Renal cortex interstitium (tissue), 15 donors: ENCODE measurements at places on chromosomes 12 and 14.

DNA sequence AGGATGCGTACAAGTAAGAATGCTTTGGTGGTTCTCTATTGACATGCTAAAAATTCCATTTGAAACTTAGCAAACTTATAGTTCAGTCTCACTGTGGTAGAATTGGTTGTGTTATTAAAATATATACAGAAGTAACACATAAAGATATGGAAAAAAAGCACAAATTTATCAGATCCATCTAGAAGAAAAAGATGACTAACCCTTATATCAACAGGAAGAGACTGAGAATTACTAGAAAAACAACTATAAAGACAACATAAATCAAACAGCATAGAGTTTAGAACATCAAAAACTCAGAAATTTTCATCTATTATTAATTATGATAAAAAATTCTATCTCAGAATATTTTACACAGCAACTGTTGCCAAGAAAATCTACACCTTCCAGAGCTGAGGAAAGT is 491.0 kb downstream of the ETNK1 start:
- DNase-seq: no peak

DNA sequence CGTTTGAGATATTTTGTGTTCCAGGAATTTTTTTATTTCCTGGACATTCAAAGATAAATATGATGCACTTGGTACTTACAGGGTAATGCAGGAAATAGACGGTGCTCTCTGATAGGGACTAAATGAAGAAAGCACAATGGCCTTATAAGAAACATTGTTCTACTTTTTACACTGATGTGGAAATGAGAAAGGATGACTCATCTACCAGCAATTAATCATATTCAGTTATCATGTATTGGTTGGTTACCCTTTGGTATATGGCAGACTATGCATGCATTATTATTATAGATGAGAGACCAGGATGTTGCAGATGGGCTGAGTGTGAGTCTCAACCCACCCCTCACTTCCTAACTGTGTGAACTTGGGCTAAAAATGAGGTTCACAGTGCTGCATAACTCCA is 222.2 kb downstream of the FLRT2 start:
- no peak for DNase-seq

DNA sequence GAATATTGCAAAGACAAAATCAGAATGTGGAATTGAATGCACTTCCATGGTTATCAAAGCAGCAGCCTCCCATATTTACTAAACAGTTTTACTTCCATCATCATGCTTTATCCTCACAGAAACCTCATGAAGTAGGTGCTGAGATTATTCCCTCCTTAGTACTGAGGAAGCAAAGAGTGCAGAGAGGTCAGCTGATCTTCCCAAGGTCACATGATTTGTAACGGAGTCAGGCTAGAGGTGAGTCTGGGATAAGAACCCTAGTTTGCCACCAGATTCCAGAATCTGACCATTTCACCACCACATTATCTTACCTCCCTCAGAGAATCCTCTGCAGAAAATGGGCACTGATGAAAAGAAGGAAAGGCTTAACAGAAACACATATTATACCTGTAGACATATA is 102.0 kb downstream of the LGR5 start:
- no peak for DNase-seq

DNA sequence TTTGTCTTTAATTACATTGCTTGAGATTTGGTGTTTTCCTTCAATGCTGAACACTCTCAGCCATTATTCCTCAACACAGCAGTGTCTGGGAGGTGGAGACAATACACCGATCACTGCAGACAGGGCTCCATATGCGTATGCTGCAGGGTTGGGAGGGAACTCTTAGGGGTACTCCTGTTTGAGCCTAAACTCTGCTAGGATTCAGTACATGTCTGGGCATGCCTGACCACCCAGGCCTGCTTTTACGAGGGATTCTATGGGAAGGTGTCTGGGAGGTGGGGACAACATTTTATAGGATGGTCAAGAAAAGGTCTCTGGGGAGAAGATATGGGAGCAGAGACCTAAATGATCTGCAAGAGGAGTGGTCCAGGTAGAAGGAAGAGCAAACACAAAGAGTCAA is 34.3 kb downstream of the DHRS2 start:
- DNase-seq: no peak

DNA sequence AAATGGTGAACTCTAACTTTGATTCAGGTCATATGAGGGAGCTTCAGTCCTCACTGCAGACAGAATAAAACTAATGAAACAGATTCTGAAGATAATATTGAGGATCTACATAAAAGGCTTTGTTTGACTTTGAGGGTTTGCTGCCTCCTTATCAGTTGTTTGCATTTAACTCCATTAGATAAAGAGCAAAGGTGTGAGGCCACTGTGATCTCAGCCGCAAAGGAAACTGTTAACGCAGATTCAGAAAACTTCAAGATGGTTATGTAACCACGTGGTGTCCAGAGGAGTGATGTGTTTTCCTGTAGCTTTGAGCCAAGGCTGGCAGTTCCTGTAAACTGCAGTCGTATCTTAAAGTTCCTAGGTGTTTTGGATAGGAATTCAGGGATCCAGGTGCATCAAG is 67.8 kb downstream of the METTL25 start:
- DNase-seq: no peak

DNA sequence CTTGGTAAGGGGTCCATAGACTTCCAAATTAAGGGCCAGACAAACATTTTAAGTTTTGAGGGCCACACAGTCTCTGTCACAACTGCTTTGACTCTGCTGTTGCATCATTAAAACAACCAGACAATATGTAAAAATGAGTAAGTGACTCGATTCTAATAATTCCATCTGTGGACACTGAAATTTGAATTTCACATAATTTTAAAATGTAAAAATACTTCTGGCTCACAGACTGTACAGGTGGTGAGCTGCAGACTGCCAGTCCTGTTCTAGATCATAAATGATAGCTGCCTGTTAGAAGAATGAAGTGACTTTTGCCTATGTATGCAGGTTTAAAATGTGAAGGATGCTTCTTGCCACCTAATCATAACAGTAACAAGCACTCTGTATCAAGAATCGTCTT is 15.7 kb downstream of the NUDT4 start:
- DNase-seq: no peak

GRCh38 chr14:63240221-63240620 is 36.0 kb downstream of the RHOJ start:
- no peak for DNase-seq

DNA sequence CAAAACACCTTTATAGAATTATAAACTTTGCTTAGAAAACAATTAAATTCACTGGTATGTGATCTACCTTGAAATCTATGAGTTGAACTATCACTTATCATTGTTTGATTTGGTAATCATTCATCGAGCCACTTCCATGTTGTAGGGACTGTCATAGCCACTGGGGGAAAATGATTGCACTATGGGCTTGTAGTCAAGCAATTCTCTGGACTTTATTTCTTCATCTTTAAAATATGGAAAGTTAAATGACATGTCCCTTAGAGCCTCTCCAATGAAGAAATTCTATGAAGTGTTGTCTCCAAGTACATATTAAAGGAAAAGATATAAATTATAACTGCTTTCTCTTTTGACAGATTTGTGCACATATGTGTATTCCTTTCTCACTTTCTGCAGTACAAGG is 97.3 kb downstream of the NELL2 start:
- DNase-seq: no peak

DNA sequence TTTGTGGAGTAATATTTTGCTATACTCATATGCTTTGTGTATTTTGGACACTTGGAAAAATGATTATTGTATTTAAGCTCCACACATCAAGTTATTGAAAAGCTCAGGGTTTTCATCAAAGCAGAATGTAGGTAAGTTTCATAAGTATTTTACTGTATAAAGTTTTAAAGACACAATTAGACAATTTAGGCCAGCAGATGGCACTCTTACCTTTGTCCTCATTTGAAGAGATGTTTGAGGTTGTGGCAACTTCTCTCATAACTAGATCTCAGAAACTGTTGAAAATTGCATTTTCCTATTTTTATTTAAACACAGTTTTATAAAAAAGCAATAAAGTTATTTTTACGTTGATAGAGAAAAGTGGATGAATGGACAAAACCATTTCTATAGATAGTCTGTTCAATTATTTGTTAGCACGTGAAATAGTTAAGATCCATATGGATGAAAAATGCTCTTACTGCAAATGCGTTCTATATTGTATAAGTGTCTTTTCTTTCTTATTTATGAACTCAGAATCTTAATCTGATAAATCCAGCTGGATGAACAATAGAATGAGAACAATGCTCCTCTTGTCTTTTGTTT is 300.0 kb downstream of the AEBP2 start:
- peak; percentile 70 for DNase-seq

DNA sequence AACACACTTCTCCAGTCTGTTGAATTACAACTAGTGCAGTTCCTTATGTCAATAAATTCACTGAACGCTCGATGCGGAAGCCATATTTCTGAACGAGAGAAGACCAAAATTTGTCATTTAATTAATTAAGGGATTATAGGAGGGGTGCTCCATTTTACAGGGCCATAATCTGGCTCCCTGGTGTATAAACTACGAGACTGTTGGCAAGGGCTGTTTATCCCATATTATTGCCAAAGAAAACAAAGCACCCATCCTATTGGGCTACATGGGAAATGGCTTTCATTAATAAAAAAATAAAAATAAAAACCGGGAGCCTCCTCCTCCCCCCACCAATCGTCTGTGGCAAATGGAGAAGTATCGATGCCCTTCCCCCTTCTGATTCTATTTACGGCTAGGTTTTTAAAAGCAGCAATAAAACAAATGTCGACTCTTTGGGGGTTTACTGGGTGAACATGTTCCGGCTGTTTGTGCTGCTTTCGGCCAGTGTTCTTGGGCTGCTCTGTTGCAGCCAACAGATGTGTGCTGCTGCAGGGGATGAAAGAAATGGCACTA is 24.8 kb downstream of the ATF7 start:
- DNase-seq: peak; percentile 70

DNA sequence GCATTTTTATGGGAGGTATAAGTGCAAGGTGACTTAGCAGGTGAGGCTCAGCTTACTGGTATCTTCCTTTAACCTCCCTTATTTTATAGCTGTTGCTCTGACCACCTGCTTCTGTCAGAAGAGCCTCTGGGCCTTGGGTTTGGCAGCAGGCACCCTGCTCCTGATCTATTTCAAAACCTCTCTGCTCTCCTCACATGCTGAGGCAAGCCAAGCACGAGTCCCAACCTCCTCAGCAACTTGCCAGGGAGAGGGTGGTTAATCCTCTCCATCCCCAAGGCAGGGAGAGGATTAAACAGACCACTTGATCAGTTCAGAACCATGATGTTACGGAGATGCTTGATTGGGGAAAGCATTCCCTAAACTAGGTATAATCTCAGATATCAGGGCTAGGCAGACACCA is 5.4 kb downstream of the PLEKHH1 start:
- no peak for DNase-seq

DNA sequence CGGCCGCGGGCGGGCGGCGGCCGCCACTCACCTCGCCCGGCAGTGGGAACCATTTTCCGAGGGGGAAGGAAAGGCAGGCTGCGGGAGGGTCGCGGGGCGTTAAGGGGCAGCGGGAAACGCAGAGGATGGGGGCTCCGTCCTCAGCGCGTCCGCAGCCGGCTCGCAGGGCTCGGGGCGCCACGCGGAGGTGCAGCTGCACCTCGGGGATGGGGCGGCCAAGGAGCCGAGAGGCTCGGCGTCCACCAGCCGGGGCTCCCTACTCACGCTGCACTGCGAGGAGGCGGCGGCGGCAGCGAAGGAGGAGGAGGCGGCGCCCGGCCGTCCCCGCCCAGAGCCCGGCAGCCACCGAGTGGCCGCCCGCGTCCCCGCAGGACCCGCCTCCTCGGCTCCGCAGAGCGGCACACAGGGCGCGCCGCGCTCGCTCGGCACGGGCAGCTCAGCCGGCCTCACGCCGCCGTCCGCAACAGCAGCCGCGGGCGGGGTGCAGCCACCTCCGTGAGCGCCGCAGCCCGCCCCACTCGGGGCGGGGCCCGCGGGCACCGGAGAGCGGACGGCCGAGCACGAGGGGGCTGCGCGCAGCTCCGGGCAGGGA is at the start of gene ATP2B1:
TSS of gene ATP2B1 (minus strand) at position 274 of the 592 bp plus-strand sequence. CDS start 52,952 bp downstream, outside the sequence.
- DNase-seq: peak; percentile 79

DNA sequence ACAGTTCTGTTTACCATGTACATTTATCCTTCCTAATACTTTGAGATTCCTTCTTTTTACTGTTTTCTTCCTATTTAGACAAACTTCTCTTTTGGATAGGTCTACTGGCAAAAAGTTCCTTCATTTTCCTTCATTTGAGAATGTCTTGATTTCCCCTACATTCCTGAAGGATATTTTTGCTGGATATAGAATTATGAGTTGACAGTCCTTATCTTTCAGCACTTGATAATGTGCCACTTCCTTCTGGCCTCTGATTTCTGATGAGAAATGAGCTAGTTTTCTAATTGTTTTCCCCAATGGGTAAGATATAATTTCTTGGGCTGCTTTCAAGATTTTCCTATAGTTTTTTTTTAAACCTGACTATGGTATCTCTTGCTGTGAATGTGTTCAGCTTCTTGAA is 75.6 kb downstream of the CEP83 start:
- DNase-seq: no peak

- no peak for DNase-seq
Observed at GRCh38 chr14:90332271-90332584, 487 bp upstream of the NRDE2 start.

DNA sequence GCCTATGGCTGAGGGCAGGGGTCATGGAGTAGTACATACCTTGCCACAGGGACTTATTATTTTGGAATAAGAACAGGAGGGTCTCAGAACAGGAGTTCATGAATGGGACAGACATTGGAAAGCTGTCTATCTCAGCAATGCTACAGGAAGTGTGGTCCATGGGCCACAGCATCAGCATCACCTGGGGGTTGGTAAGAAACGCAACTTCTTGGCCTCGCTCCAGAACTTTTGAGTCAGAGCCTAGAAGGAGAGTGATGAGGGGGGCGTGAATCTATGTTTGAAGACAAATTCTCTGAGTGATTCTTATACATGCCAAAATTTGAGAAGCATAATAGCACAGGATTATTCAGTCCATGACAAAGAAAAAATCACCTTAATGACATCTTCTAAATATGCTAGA is 156.6 kb downstream of the RPAP3 start:
- no peak for DNase-seq

DNA sequence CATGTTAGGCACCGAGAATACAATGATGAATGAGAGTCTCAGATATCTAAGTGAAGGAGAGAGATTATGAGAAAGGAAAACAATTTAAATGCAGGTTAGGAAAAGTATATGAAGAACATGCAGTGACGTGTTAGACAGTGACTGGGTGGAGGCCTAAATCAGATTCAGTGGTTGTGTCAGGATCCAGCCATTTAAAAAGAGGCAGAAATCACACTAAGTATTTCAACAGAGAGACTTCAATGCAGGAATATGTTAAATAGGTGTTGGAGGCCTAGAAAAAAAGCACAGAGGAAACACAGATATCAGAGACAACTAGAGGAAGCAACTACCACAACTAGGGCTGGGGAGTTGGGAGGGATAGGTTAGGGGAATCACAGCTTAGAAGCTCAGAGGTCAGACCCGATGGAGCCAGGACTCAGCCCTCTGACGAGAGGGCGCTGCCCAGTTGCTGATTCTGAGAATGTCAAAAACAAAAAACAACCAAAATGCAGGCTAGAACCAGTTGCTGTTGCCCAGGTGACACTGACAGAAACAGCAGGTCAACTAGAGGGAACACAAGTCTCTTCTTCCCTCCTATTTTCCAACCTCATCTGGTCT is 3.0 kb upstream of the GARIN2 start:
- DNase-seq: no peak
